ENCODE measurements at places on chromosomes 5 and 9.
A peak's percentile ranks its signal among the peaks of the same experiment; 100 is the strongest.

- DNase-seq = no peak
Measured at GRCh38 chr9:112858625-112859147, 32.0 kb downstream of the SLC46A2 start.

- peak; percentile 57 for DNase-seq
Measured at GRCh38 chr5:68053202-68053601, 162.4 kb upstream of the PIK3R1 start.

- DNase-seq = no peak
Measured at GRCh38 chr5:59001154-59001553, 418.3 kb downstream of the RAB3C start.

DNA sequence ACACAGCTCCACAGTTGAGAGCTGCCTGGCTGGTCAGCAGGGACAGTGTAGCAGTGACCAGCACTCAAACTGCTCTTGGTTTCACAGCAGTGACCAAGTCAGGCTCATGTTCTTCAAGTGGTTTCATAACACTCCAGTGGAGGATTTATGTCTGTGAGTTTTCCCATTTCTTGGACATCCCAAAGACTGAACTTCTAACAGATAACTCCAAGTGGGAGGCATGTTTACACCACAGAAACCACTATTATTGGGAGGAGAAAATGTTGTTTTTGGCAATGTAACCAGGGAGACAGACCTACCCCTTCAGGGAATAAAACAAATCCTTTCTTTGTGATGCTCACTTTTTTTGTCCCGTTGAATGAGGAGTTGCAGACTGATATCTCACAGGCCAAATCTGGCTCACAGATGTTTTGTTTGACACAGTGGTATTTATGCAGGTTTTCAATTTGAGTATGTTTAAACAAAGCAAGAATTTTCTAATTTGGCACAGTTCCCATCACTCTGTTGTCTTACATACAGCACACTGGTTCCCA, 141.5 kb downstream of the RMI1 start:
- peak; percentile 82 for DNase-seq

DNA sequence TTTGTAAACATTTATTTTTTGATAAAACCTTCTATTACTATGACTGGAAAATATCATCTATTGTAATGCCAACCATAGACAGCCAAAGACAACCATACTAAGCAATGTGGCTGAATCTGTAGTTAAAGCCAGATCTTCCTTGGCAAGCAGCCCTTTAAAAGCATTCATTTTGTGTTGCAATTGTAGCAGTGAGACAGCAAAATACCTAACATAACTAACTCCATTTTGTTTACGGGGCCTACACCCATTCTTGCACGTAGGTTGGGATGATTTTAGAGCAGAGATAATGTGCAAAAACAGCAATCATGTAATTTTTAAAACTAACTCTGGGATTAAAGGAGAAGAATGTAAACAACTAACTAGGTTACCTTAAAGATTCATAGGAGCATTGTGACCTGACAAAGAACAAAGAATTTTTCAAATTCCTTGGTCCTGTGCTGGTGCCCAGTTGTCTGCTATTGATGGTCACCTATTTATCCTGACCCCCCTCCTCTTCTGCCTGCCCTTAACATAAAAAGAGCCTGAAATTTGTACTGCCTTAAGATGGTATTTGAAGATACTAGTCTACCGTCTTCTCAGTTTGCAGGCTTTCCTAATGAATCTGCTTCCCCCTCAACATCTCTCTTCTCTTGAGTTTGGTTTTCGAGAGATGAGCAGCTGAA, 10.6 kb downstream of the IFNA1 start:
- no peak for DNase-seq

GRCh38 chr5:58406394-58406793, 53.5 kb downstream of the PLK2 start:
- no peak for DNase-seq

- DNase-seq = no peak
Measured at GRCh38 chr5:960551-960950, 48.1 kb upstream of the NKD2 start.

GRCh38 chr5:52269859-52270258, 517.9 kb upstream of the ITGA1 start:
- no peak for DNase-seq

- no peak for DNase-seq
Measured at GRCh38 chr9:131631306-131631705, 86.0 kb downstream of the PRRT1B start.

GRCh38 chr9:109600142-109600541, 102.0 kb upstream of the PTPN3 start:
- DNase-seq = peak; percentile 55

DNA sequence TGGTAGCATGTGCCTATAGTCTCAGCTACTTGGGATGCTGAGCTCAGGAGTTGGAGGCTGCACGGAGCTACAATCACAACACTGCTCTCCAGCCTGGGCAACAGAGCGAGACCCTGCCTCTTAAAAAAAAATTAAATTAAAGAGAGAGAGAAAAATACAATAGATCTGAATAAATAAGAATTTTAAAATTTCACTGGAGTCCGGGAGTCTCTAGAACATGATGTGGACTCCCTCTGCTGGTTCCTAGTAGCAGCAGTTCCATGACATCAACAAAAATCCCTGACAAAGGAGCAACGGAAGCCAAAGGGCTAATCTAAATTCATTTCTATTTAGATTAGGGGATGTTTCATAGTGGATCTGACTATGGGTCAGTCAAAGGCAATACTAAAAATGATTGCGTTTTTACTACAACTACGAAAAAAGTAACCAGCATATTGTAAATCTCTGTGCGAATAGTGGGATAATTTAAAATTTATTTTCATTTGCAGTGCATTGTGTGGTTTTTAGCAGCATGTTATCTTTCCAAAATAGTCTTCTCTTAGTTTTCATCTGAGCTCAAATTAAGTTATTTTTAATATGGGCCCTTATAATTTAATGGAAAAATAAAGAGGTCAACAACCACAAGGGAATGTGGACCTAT, 6.7 kb downstream of the INIP start:
- DNase-seq = peak; percentile 22

DNA sequence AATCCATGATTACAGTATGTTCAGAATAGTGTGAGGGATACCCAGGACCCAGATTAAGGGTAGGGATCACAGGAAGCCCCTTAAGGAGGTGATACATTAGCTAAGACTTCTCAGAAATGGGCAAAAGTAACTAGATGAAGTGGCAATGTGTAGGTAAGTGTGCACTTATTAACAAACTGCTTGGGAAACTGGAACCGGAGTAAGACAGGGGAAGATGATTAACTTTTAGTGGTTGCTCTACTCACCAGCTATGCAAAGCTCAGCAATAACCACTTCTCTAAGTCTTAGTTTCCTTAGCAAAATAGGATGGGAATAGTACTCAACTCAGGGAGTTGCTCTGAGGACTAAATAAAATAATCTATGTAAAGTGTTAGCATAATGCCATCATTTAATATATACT, 182.2 kb downstream of the MCTP1 start:
- DNase-seq = no peak

- DNase-seq = no peak
Measured at GRCh38 chr9:117231012-117231411, 183.8 kb downstream of the ASTN2 start.

DNA sequence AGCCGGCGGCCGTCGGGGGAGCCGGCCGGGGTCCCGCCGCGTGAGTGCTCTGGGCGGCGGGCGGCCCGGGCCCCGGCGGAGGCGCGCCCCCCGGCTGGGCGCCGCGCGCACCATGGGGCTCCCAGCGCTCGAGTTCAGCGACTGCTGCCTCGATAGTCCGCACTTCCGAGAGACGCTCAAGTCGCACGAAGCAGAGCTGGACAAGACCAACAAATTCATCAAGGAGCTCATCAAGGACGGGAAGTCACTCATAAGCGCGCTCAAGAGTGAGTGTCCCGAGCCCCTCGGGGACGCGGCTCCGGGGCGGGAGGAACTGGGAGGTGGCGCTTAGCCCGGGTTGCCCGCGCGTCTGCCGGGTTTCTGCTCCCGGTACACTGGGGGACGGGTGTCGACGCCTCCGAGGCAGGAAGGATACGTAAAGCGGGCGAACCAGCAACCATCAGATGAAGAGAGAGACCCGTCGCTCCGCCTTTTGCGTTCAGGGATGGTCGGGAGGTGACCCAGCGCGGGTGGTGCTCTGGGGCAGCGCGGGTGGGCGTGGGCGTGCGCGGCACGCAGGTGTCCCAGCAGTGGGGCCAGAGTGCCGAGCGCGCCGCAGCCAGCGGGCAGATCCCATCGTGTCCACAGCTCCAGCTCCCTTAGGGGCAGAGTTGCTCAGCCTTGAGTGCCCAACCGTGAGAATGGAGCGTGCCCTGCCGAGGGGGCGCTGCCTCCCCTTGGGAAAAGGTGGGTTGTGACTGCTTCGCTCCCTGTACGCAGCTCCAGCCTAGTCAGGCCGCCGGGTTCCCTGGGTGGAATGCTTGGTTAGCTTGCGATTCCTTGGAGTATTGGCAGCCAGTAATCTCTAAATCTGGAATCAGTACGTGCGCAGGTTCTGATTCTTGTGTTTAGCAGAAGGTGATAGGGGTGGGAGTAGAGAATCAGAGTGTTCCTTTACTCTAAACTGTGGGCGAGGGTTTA, 753 bp downstream of the ARHGAP26 start:
- DNase-seq = peak; percentile 20

DNA sequence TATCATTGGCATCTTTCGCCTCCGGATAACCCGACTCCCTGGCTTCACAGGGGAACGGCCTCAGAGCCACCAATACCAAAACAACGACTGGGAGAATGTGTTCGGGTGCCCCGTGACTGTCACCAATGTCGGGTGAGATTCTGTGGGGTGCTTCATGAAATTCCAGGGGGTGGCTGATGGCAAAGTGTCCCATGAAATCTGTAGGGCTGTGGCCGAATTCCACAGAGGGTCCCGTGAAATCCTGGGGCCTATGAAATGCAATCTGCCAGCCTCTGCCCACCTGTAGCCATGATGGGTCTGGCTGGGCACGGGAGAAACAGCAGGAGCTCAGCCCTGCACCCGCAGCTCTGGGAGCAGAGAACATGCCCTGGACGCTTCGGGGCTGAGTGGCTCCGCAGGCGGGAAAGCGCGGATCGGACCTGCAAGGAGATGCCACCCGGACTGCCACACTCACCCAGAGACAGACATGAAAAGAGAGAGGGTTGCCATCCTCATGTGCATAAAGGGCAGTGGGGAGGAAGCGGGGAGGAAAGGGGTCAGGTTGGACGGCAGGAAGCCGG, 192.4 kb downstream of the OLFM1 start:
- no peak for DNase-seq

DNA sequence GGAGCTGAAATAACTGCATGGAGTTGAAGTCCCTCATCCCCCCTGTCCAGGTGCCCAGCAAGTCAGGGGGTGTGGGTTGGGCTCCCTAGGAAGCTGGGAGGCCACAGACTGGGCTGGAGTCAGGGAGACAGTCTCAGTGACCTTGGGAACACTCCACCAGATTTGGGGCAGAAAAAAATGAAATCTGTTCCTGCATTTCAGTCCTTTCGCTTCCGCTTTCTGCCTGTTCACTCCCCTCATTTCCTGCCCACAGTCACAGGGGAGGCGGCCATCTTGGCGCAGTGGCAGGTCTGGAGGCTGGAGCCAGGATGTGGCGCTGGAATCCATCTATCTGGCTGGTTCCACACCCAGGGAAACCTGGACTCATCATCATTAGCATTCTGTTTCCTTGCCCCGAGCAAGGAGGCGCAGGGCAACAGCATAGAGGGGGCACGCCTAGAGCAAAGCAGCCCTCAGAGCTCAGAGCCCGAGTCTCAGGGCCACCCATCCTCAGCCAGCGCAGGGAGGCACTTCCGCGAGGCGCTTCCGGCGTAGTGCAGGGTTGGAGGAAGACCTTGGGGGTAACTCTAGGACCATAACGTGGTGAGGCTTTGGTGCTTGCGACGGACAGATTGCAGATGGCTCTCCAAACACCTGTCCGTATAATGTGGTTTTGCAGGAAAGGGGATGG, 86.2 kb upstream of the HSPA9 start:
- DNase-seq = no peak

DNA sequence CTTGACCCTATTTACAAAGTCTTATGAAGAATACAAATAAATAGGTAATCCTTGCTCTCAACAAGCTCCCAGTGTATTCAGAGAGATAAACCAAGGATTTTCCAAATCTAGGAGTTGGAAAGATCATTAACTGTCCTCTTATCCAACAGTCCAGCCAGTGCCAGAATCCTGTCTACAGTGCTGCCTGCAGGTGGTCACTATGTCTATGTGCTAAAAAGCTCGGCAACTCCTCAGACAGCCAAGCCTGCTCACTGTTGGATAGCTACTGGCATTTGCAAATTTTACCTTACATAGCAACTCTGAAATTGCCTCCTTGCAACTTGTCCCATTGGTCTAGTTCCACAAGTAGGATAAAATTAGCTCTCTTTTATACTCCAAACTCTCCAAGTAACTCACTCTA, 187.4 kb downstream of the DCP2 start:
- no peak for DNase-seq

DNA sequence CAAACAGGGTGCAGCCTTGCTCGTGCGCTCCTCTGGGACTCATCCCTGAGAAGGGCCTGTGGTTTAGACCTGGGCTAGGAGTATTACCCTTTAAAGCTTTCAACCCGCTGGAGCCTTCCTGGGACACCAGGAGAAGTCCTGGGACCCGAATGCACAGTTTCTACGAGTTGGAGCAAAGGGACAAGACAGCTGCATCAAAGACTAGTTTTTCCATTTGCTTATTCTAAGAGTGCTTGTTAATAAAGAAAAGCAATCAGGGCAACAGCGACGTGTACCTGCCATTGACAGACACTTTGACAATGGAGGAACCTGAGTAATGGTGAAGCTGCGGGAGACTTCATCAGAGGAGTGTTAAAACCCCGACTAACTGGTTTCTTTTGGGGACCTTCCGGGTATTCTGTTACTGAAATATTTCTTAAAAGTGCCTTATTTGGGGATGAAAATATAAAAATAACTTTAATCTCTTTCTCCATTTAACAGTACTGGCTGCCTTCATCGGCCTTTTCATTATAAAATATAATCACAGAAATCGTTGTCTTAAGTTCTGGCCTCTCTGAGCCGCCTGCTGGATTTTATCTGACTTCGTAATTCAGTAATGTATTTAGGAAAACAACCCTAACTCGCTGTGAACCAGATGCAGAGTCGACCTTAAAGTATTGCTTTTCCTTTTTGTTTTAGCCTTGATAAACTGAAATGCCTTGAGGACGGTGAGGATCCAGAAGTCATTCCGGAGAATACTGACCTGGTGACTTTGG, 732 bp downstream of the SNAPC3 start:
- DNase-seq = peak; percentile 29

DNA sequence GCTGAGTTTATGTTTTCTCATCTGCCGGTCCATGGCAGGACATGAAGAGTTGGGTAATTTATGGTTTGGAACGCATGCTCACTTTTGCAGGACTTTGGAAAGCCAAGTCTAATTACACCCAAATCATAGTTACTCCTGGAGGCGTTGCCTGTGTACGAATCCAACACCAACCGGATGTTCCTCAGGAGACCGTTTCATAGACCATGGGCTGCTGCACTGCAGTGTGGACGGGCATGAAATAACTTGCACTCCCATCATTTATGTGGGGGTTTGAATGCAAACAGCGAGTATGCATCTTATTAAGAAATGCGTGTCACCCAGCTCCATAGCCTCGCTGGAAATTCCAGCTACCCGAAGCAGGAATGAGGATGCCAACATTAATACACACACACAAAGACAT, 96.1 kb upstream of the IRX2 start:
- no peak for DNase-seq
